Caco-2 (cell line): ENCODE measurements at places on chromosomes 4 and X.

DNA sequence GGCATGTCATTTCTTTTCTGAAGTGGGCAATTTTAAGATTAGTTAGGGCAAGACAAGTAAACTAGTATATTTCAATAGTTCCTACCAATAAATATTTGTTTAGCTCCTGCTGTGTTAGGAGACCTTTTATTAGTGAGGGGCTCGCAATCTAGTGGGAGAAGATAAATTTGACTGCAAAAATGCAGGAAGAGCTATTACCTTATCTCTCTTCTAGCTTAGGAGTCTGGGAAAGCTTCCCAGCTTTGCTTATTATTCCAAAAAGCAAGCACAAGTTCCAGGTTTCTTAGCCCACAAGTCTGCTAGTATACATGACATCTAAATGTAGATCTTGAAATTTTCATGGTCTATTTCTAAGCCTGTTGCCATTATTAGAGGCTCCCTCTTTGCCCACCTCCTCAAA, 191.1 kb downstream of the GC start:
- H3K36me3 ChIP-seq = no peaks in the 10 kb centered on the region
- H3K27ac ChIP-seq = no peak overlapping the region
- no peak overlapping the region for H3K4me3 ChIP-seq

DNA sequence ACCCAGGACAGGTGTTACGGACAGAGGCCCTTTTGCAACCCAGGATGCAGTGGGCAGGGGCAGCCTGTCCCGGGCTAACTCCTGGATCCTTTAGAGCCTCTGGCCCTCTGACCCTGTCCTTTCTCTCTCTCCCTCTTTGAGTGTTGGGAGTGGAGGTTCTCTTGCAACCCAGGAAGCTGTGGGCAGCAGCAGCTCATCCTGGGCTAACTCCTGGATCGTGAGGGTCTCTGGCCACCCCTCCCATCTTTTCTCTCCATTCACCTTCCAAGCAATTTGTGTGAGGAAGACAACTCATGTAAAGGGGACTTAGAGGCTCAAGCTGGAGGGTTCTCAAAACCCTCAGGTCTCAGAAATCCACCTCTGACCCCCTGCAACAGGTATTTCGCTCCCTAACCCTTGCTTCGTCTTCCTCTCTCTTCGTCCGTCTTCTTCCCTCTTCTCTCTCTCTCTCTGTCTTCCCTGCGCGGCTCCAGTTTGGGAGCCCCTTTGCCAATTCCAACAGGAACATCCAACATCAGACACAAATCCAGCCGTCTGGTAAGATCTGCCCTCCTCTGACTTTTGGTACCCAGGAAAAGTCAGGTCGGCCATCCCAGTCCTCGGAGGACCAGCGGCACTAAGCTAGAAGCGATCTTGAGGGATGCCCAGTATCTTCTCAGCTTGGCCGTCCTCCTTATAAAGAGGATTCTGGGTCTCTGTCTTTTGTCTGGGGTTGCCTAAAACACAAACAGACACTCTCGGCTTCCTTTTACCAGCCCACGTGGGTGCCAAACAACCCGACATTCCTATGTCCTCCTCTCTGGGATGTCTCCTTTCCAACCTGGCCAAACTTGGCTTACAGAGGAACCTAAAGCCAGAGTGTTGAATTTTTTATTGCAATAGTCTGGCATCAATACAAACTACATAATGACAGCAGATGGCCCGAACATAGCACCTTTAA, 7.9 kb downstream of the ASMTL start:
- no peak for DNase-seq
- no peaks in the 10 kb centered on the region for H3K27me3 ChIP-seq
- H3K36me3 ChIP-seq = no peaks in the 10 kb centered on the region

- no peaks in the 10 kb centered on the region for H3K36me3 ChIP-seq
- H3K4me1 ChIP-seq = no peaks in the 10 kb centered on the region
- H3K27ac ChIP-seq = no peak overlapping the region
- DNase-seq = no peak
- H3K27me3 ChIP-seq = no peaks in the 10 kb centered on the region
These were observed 34.5 kb downstream of the TSPAN7 start for GRCh38 chrX:38595801-38596200.

DNA sequence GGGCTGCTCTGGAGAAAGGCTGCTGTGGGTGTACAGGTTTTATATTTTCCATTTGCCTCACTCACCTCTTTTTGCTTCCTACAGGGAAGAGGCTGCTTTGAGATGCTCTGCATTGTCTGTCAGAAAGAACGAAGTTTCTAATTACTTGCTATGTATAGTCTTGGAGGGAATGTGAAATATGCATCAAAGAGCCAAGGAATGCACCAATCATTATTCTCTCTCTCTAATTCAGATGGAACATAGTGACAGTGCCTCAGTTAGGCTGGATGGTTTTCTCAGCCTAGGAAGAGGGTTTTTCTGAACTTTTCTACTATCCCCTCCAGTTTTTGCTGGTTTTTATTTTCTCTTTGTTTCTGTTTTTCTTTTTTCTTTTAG, 106.8 kb upstream of the SLC4A4 start:
- no peak overlapping the region for H3K27ac ChIP-seq
- H3K27me3 ChIP-seq = no peaks in the 10 kb centered on the region
- H3K4me1 ChIP-seq = peaks cover 12% of the 10 kb centered on the region
- H3K4me3 ChIP-seq = no peak overlapping the region
- H3K36me3 ChIP-seq = no peaks in the 10 kb centered on the region

DNA sequence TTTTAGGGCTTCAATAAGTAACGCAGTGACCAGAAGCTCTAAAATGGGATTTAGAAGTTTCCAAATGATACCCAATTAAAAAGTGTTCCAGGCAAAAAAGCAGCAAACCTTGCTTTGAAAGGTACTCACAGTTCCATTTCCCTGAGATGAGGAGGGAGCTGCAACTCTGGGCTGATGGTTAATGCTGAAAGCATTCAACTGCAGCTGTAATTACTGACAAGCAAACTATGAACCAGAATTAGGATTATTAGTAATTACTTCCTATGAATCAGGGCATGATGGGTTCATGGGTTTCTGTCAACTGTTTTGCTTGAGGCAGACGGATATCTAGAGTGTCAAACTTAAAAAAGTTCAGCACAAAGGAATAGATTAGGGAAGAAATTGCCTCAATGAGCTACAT, 357.4 kb downstream of the STIM2 start:
- no peak for DNase-seq
- H3K27ac ChIP-seq = no peak overlapping the region
- H3K4me3 ChIP-seq = no peak overlapping the region
- H3K36me3 ChIP-seq = no peaks in the 10 kb centered on the region
- H3K4me1 ChIP-seq = no peaks in the 10 kb centered on the region

DNA sequence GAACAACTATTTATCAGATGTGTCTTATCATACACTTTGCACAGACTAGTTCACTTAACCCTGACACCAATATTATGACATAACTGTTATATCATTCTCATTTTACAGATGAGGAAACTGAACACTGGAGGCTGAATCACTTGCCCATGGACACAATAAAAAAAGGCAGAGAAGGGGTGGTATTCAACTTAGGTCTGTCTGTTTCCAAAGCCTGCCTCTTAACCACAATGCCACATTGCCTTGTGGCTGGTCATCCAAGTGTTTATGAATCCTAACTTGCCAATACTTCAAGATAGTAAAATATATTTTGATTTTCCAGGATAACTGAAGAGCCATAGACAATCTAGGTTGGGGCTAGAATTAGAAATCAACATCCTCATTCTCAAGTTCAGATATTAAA, 327.8 kb downstream of the NR3C2 start:
- H3K27me3 ChIP-seq = no peaks in the 10 kb centered on the region
- no peaks in the 10 kb centered on the region for H3K36me3 ChIP-seq
- no peak overlapping the region for H3K27ac ChIP-seq
- no peak for DNase-seq
- no peaks in the 10 kb centered on the region for H3K4me1 ChIP-seq

DNA sequence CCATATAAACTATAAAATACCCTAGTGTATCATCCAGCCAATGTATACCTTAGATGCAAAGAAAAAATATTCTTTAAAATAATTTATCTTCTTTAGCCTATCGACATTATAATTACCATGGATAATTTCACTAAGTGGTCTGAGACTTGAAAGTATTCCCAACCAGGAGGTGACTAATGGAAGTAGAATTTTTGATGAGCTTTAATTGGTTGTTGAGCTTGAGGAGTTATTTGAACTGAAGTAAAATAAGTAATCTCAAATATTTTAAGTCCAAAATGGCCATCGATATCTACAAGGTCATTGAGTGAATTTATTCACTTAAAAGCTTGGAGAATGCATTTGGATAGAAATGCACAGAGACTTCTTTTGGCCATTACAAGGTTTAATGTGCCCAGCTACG, 436.2 kb downstream of the TLL1 start:
- no peak for DNase-seq
- H3K4me3 ChIP-seq = no peak overlapping the region
- H3K4me1 ChIP-seq = no peaks in the 10 kb centered on the region
- H3K27me3 ChIP-seq = no peaks in the 10 kb centered on the region

GRCh38 chr4:171742436-171742835, 70.8 kb upstream of the GALNTL6 start:
- no peaks in the 10 kb centered on the region for H3K4me1 ChIP-seq
- no peak overlapping the region for H3K27ac ChIP-seq
- DNase-seq = no peak
- H3K27me3 ChIP-seq = no peaks in the 10 kb centered on the region
- H3K4me3 ChIP-seq = no peak overlapping the region

DNA sequence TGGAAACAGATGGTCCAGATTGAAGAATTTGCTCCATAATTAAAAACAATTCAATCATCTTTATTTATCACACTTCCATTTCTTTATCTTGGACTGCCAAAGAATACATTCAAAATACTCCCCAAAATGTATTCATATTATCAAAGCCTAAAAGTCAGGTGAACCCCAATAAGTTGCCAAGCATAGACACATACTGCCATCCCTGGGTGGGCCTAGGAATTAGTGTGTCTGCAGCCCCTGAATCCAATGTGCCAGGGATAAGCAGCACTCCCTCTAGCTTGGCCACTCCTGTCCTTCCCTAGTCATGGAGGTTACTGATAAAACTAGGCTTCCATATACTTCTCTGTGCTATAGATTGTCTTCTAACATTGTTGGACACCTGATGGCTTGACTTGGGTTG, 199.9 kb downstream of the TENM3 start:
- H3K27me3 ChIP-seq = no peaks in the 10 kb centered on the region
- H3K36me3 ChIP-seq = no peaks in the 10 kb centered on the region
- H3K27ac ChIP-seq = no peak overlapping the region
- H3K4me1 ChIP-seq = peaks cover 3% of the 10 kb centered on the region; the same call in 1 of the 2 replicates

DNA sequence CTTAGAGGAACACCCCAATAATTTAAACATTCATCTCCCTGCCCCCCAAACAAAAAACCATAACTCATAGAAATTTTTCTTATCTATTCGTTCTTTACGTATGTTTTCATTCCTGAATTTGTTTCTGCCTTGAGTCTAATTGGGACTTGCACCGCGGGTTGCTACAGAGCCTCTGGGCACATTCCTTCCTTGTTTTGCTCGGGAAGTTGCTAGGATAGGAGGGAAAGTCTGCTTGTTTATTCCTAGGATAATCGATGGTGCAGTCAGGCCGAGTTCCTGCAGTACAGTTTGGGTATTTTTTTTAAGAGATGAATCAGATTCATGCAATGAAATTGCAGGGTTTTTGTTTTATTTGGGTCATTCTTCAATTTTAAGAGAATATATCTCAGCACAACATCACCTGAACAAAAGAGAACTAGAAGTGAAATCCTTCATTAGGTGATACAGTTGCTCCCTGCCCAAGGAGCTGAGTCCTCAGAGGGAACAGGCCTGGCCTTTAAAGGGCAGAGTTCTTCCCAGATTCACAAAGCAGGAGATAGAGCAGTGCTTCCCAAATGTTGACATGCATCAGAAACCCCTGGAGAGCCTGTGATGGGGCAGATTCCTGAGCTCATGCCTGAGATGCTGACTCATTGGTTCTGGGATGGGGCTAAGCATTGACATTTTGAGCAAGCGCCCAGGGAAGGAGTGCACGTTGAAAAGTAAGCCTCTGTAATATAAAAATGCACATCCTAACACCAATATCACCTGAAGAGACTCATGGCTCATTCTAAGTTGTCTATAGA, 114.9 kb upstream of the FAM9B start:
- H3K27ac ChIP-seq = peak overlapping the region; percentile 48
- H3K36me3 ChIP-seq = no peaks in the 10 kb centered on the region
- no peak overlapping the region for H3K4me3 ChIP-seq
- no peaks in the 10 kb centered on the region for H3K4me1 ChIP-seq

DNA sequence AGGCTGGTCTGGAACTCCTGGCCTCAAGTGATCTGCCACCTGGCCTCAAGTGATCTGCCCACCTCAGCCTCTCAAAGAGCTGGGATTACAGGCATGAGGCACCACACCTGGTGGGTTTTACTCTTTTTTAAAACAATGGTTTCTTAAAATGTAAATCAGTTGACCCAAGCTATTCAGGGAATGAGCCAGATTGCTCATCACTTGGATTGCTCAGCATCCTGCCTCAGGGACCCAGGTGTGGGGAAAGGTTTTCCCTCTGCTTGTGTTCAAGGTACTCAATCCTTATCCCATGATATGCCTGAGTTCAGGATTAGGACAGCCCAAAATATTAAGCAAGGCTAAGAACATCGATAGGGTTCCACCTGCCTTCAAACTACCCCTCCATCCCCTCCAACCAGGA, 67.4 kb downstream of the CHRNA9 start:
- peaks cover 37% of the 10 kb centered on the region for H3K4me1 ChIP-seq
- no peaks in the 10 kb centered on the region for H3K27me3 ChIP-seq
- DNase-seq = no peak

DNA sequence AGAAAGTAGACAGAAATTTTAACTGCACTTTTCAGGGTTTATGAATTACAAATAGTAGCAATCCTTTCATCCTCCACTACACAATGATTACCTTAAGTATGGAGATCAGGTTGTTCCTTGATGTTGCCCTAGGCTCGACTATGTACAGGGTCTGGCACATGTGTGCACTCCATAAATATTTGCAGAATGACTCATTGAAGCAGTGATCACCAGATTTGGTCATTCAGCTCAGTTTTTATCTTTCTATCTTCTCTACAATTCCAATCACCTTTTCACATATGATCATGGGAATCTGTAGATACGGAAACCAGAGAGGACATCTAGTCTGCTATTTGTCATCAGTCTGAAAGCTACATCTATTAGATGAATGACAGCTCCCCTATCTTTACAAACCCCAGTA, 171.7 kb upstream of the HCCS start:
- H3K4me1 ChIP-seq = peaks cover 13% of the 10 kb centered on the region
- peak; percentile 57 for DNase-seq
- H3K27ac ChIP-seq = peak overlapping the region; percentile 47
- H3K27me3 ChIP-seq = no peaks in the 10 kb centered on the region

GRCh38 chr4:11081006-11081405, 347.7 kb downstream of the HS3ST1 start:
- no peak overlapping the region for H3K4me3 ChIP-seq
- no peaks in the 10 kb centered on the region for H3K27me3 ChIP-seq
- H3K36me3 ChIP-seq = no peaks in the 10 kb centered on the region
- H3K27ac ChIP-seq = no peak overlapping the region
- no peak for DNase-seq
- no peaks in the 10 kb centered on the region for H3K4me1 ChIP-seq

DNA sequence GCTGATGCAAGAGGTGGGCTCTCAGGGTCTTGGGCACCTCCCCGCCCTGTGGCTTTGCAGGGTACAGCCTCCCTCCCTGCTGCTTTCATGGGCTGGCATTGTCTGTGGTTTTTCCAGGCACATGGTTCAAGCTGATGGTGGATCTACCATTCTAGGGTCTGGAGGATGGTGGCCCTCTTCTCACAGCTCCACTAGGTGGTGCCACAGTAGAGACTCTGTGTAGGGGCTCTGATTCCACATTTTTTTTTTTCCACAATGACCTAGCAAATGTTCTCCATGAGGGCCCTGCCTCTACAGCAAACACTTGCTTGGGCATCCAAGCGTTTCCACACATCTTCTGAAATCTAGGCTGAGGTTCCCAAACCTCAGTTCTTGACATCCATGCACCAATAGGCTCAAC, 657.9 kb upstream of the CT83 start:
- no peak overlapping the region for H3K4me3 ChIP-seq

- no peak overlapping the region for H3K4me3 ChIP-seq
- peaks cover 12% of the 10 kb centered on the region for H3K4me1 ChIP-seq
- no peaks in the 10 kb centered on the region for H3K27me3 ChIP-seq
- DNase-seq = no peak
- H3K36me3 ChIP-seq = peaks cover 1% of the 10 kb centered on the region
These were observed 50.7 kb downstream of the AMOT start for GRCh38 chrX:112789931-112790330.
